Pulmonary artery endothelial cell (primary cell): ENCODE measurements at places on chromosomes 2 and 18. TPM values are rescaled to one million over a fixed set of nuclear protein-coding genes. Genes with fewer than 3 reads are reported as not detected.

DNA sequence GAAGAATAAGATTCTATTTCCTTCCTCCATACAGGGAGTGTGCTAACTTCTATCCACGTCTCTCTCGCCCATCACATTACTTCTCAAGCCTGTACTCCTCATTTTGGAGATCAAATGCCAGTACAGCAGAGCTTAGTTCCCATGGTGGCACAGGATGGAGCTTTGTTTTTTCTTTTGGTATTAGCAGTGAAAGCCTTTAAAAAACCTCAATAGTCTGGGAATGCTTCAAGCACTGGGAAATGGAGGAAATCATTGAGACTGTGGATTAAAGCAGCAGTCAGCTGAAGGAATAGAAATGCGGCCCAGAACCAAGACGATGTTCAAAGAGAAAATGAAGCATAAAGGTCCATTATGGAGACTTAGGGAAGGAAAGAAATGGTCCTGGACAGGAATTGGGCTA lies 102.3 kb downstream of the NRXN1 start:
- no peak for DNase-seq

- DNase-seq = no peak
Observed at GRCh38 chr2:63837036-63837594, 4.6 kb upstream of the UGP2 start.

DNA sequence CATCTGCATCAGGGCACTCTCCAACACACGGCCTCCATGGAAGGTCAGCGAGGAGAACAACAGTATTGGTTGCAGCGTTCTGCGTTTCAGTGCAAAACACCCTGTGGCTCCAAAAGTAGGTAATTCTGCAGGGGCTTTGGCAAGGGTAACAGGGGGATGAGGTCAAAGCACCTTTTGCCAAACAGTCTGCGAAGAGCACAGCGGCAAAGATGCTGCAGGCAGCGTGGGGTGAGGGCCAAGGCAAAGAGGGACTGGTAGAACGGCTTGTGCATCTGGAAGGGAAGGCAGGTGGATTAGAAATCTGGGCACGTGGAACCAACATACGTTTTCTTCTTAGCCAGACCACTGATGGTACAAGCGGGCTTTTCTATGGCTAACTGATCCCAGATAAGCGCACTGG lies 26.6 kb upstream of the GBX2 start:
- no peak for DNase-seq

- DNase-seq = no peak
Observed at GRCh38 chr2:18690342-18690741, 101.0 kb upstream of the NT5C1B start.

- DNase-seq = no peak
Observed at GRCh38 chr2:231422056-231422455, 26.5 kb downstream of the B3GNT7 start.

GRCh38 chr2:23622966-23623675 lies 238.1 kb downstream of the KLHL29 start:
- no peak for DNase-seq

GRCh38 chr2:223528036-223528435 lies 74.1 kb downstream of the SCG2 start:
- DNase-seq = no peak

DNA sequence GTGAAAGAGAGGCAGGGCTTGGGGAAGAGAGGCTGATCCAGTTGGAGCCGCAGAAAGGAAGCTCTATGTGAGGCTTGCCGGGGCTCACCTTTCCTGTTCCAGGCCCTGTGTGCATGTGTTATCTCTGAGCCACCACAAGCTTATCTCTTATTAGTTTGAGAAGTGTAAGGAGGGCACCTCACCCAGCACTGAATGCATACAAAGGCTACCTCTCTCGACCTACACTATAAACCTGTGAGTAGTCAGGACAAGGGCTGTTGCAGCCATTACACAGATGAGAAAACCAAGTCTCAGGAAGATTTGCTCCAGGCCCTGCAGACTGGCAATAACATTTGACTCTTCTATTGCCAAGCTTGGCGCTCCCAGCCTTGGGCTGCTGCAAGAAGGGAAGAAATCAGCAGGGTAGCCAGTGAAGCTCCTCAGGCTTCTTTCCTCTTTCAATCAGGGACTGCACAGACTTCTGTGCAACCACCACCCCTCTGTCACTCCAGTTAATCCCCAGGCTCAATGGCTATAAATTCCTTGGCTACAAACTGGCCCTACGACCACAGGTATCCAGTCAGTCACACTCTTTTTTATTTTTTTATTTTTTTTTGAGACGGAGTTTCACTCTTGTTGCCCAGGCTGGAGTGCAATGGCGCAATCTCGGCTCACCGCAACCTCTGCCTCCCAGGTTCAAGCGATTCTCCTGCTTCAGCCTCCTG lies 73.8 kb downstream of the CLHC1 start:
- no peak for DNase-seq

DNA sequence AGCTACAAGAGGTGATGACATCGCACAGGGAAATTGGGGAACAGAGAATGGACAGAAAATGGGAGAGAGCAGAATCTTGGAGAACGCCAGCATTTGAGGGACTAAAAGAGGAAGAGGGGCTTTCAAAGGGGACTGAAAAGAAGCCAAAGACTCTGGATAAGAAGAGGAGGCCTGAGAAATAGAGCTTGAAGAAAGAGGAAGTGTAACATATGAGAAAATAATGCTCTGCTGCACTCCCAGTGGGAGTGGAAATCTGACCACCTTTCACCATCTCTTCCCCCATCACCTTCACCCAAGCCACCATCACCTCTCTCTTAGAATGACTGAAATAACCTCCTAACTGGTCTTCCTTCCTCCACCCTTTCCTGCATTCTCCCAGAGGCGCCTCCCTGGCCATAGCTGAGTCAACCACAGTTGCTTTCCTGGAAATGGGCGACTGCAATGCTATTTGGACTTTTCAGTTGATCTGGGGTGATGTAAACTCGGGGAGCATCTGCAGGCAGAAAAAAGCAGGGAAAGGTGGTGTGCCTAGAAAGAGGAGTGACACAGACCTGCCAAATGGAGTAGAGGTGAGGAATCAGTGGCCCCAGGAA lies 16.8 kb downstream of the CXCR1 start:
- no peak for DNase-seq

GRCh38 chr2:44535376-44535775 lies 173.6 kb downstream of the CAMKMT start:
- no peak for DNase-seq

DNA sequence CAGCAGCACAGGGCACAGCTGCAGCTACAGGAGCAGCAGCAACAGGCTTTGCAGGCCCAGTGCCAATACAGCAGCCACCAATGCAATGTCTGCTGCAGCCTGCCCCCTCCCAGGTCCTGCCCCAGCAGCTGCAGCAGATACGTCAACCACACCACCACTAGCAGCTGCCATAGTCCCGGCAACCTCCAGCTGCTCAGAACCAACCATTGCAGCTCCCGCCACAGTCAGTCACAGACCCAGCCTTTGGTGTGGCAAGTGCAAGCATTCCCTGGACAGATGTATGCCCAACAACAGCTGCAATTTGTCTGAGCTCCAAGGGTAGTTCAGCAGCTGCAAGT lies 53.3 kb upstream of the TUBA3E start:
- DNase-seq = no peak

DNA sequence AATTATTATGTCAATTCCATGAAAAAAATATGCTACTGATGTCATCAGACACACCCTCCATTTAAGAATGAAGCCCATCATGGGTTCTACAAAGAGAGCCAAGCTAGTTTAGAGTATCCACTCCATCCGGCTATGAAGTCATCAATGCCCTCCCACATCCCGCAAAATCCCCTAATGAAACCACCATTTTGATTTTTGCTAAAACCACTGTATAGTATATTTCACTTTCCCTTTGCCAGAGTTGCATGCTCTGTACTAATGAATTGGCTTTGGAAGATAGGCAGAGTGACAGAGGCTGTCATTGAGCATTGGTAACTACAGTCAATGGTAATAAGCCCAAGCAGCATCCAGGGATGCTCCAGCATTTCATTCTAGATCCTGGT lies 118.6 kb downstream of the ANKRD44 start:
- DNase-seq = no peak

DNA sequence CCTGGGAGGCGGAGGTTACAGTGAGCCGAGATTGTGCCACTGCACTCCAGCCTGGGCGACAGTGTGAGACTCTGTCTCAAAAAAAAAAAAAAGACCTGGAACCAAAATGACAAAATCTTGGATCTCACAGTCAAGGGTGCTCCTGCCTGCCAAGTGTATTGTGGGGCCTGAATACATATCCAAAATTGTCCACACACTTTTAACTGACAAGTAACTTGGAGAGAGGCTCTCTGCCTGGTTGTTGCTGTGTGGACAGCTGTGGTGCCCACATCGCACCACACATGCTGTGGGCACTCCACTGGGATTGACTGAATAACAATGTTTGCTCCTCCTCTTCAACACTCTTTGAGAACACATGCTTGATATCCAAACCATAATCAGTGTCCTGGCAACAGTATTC lies 117.6 kb upstream of the REV1 start:
- DNase-seq = no peak

- no peak for DNase-seq
Observed at GRCh38 chr18:36960038-36960437, 131.1 kb downstream of the KIAA1328 start.

DNA sequence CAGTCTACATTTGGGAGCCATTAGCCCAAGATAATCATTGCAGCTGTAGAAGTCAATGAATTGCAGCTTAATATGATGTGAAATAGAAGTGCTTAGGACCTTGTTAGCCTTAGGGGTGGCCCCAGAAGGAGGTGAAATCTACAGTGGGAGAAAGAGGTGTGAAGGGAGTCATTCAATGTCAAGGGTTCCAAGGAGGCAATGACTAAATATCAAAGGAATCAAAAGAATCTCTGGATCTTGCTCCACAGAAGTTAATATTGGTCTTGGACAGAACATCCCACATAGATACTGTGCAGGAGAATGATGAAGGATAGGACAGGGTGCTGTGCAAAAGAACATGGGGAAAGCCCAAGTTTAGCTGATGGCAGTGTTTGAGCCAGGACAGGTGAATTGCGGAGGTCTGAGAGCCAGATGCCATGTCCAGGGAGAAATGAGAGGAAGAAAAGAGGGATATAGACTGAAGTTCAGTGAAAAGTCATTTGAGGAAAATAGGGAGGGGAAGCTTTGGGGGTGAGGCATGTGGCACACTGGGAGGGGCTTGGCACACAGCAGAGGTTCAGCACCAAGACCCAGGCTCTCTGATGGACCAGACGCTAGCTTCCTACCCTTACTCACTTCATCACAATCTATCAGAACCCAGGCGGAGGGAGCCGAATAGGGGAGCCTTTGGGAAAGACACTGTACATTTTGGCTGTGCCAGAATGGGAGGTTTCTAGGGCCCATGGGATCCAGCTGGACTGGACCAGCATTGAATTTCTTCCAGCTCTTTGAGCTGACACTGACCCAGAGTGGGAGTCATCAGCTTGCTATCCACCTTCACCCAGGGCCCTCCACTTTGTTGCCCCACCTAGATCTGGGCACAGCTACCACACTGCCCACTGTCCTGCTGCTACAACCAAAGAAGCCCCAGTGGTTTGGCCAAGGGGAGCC lies 2.2 kb downstream of the IL1F10 start:
- no peak for DNase-seq

DNA sequence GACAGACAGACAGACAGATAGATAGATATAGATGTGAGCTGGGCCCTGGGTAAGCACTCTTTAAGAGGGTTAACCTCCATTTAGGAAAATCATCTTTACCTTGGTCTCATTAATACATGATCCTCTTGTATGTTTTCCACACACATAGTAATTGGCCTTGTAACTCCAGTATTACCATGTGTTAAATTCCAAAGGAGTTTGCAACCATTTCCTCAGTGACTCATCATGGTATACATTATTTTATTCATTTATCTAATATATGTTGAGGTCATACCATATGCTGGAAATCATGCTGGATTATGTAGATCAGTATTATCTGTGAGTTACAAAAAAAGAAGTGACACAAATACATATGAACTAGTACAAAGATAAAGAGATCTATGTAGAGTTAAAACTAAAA lies 504.3 kb downstream of the DCC start:
- no peak for DNase-seq

GRCh38 chr2:96899413-96899741 lies 29.5 kb upstream of the SEMA4C start:
- no peak for DNase-seq

DNA sequence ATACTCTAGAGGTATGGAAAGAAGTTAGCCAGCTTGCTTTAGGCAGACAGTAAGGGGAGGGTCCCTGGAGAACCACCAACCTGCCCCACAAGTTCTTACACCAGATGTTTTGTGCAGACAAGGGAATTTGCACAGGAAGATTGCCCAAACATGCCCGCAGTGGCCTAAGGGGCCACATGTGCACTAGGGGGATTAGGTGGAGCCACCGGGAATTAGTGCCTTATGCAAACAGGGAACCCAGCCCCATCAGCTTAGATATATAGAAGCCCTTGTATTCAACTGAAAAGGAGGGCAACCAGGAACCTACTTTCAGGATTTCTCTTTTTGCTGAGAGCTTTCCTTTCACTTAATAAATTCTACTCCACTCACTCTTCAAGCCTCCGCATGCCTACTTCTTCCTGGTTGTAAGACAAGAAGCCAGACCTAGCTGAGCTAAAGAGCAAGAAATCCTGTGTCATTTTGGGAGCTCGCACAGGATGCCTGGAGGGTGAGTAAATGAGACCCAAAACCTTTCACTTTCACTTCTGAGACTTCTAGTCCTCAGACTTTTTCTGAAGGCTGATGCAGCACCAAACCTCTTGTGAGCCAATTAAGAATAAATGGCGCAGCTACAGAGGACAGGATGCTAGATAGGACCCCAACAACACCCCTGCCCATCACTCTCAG lies 146.3 kb downstream of the GCA start:
- no peak for DNase-seq

DNA sequence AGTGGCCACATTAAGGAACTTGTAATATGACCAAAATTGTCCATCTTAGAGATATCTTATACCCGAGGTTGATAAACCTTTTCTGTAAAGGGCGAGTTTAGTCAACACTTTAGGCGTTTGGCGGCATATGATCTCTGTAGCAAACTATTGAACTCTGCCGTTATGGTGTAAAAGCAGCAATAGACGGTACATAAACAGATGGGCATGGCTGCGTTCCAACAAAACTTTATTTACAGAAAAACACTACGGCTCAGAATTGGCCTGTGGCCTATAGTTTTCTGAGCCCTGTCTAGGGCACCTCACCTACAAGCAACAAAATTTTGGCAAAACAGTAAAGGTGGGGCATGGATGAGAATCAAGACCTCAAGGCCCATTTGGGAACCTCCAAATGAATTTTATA lies 121.9 kb upstream of the HAAO start:
- no peak for DNase-seq

GRCh38 chr18:13464432-13465123 lies 246.0 kb downstream of the LDLRAD4 start:
- peak; percentile 80 for DNase-seq

- DNase-seq = no peak
Observed at GRCh38 chr18:31219395-31219794, 56.7 kb upstream of the DSC1 start.

GRCh38 chr18:37253394-37254235 lies 312.0 kb downstream of the CELF4 start:
- no peak for DNase-seq

The ARHGAP15 gene
- total RNA-seq = not detected in 2 replicates

The OR6B3 gene
- not detected in 2 replicates for total RNA-seq

The ERLEC1 gene
- 61.1 and 74.0 TPM in 2 replicates for total RNA-seq

The FAP gene
- total RNA-seq = 0.21 and 0.53 TPM in 2 replicates

The ANKRD30B gene
- total RNA-seq = not detected in 2 replicates

The DAW1 gene
- total RNA-seq = 15.0 and 16.6 TPM in 2 replicates
